ENCODE measurements at places on chromosomes 5 and 9. TPM values are rescaled to one million over a fixed set of nuclear protein-coding genes. Genes with fewer than 3 reads are reported as not detected.

The IFNB1 gene
- total RNA-seq, result not detected

DNA sequence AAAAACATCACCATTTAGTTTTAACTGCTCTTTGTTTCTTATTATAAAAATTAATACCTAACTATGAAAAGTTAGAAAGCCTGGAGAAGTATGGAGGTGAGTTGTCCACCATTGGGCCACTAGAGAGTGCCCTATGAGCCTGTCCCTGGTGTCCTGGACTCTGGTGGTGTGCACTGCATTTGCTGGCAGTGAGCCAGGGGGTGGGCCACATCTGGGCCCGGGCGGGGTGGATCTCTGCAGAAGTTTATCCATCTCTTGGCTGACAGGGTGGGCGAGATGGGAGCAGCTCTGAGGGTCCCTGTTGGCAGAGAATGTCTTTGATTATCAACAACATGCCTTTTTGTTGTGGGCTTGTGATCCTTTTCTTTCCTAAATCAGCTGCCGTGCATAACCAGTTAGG, 8.2 kb downstream of the TENT4A start:
- no peak for DNase-seq
- H3K4me1 ChIP-seq, result no peaks in the 10 kb centered on the region
- H3K27ac ChIP-seq, result no peak overlapping the region

GRCh38 chr9:137301081-137301947, 757 bp downstream of the NRARP start:
- peaks cover 5% of the 10 kb centered on the region for H3K4me1 ChIP-seq
- peaks cover 5% of the 10 kb centered on the region for H3K27me3 ChIP-seq
- peak overlapping the region; percentile 80 for H3K4me3 ChIP-seq
- DNase-seq, result peak; percentile 59
- H3K36me3 ChIP-seq, result no peaks in the 10 kb centered on the region

The KCNT1 gene
- 0.68 TPM for total RNA-seq

GRCh38 chr9:84652496-84653120, 16.9 kb upstream of the NTRK2 start:
- no peak overlapping the region for H3K27ac ChIP-seq
- DNase-seq, result no peak
- H3K4me1 ChIP-seq, result no peaks in the 10 kb centered on the region
- H3K27me3 ChIP-seq, result no peaks in the 10 kb centered on the region

The PCDHB3 gene
- total RNA-seq, result 2.3 TPM

The NKD2 gene
- total RNA-seq, result 7.7 TPM

GRCh38 chr5:159106569-159107282, 7.0 kb upstream of the EBF1 start:
- H3K27ac ChIP-seq, result no peak overlapping the region
- no peaks in the 10 kb centered on the region for H3K36me3 ChIP-seq
- peak overlapping the region; percentile 88 for H3K4me3 ChIP-seq

The SV2C gene
- total RNA-seq, result 0.02 TPM

The SMIM33 gene
- total RNA-seq, result not detected

The LHFPL2 gene
- total RNA-seq, result 26.3 TPM

DNA sequence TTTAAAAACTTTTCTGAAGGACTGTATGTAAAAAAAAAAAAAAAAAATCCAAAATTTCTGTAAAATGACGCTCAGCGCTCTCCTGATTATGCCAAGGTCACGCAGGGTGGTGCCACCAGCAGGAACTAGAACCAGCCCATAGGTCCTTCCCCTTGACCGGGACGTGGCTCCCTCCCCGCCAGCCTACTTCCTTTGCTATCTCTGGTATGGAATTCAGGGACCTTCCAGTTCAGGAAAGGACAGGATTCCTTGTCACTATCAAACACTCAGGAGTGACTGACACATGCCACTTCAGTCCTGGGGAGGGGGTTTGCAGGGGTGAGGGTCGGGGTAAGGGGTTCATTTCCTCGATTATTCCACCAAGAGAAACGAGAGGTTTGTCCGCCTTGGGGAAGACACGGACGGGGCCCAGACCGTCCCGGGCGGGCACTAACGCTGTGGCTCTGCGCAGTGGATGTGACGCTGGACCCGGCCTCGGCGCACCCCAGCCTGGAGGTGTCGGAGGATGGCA, 18.8 kb downstream of the BTNL9 start:
- peak overlapping the region; percentile 76 for H3K4me3 ChIP-seq
- DNase-seq, result no peak
- H3K27ac ChIP-seq, result no peak overlapping the region
- H3K36me3 ChIP-seq, result no peaks in the 10 kb centered on the region
- H3K27me3 ChIP-seq, result peaks cover 59% of the 10 kb centered on the region

- no peaks in the 10 kb centered on the region for H3K27me3 ChIP-seq
- no peaks in the 10 kb centered on the region for H3K4me1 ChIP-seq
- no peaks in the 10 kb centered on the region for H3K36me3 ChIP-seq
- H3K4me3 ChIP-seq, result no peak overlapping the region
- H3K27ac ChIP-seq, result no peak overlapping the region
These were observed 606.9 kb downstream of the EBF1 start for GRCh38 chr5:158492841-158493242.

DNA sequence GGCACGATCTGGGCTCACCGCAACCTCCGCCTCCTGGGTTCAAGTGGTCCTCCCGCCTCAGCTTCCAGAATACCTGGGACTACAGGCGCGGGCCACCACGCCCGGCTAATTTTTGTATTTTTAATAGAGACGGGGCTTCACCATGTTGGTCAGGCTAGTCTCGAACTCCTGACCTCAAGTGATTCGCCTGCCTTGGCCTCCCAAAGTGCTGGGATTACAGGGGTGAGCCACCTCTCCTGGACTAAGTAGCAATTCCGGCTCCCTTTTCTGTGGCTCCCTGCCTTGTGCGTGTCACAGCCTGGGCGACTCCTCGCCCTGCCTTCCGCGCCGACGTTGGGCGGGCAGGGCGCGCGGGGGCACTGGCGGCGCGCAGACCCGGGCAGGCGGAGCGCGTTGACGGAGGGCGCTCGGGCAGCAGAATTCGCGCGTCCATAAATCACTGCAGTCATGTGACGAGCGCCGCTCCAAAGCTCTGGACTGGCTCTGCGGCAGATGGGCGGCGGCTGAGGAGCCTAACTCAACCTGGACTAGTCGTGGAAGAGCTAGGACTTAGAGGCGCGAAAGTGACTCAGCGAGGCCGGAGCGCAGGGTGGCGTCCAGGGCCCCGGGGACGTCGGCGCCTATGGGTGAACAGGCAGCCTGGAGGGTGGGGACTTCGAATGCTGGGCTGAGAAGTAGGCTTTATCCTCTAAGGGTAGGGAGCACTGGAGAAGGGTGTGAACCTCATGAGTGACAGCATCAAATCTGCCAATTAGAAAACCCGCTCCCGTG, 1.4 kb upstream of the CIZ1 start:
- no peak overlapping the region for H3K27ac ChIP-seq
- peak overlapping the region; percentile 0 for H3K4me3 ChIP-seq
- DNase-seq, result no peak
- peaks cover 8% of the 10 kb centered on the region for H3K36me3 ChIP-seq

Measured in H9 (cell line).